ENCODE measurements at places on chromosomes 1 and 21. TPM values are rescaled to one million over a fixed set of nuclear protein-coding genes. Genes with fewer than 3 reads are reported as not detected.

GRCh38 chr1:108043707-108044106 lies 78.7 kb upstream of the VAV3 start:
- no peak for DNase-seq

The RXFP4 gene
- not detected for total RNA-seq

DNA sequence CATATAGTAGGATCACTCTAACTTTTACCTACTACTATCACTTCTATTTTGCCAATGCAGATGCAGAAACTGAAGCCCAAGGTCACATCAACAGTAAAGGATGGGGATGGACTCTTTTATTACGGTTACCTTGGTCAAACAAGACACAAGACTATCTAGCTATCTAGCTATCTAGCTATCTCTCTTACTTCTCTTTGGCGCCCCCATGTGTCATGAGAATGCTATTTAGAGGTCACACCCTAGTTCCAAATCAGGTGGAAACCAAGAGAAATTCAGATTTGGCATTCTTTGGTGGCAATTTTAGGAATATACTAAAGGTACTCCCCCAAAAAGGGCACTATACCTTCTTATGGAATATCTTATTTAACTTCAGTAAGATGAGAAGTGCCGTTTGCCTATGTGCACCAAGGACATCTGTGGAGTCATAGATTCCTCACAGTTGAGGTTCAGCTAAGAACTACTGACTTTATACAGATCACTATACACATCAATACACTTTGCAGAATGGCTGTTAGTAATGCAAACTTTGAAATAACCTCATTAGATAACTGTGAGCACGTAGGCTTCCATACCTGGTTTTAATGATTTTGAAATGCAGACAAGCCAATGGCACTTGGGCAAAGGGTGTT lies 6.7 kb downstream of the ZNF648 start:
- DNase-seq = peak; percentile 42

The KIF14 gene
- total RNA-seq = 1.0 TPM

The LCE1C gene
- not detected for total RNA-seq

GRCh38 chr1:31834501-31834900 lies 18.7 kb upstream of the SPOCD1 start:
- peak; percentile 20 for DNase-seq

GRCh38 chr1:66553846-66554245 lies 19.9 kb downstream of the SGIP1 start:
- DNase-seq = no peak

GRCh38 chr1:55448261-55448660 lies 233.1 kb upstream of the USP24 start:
- DNase-seq = no peak

DNA sequence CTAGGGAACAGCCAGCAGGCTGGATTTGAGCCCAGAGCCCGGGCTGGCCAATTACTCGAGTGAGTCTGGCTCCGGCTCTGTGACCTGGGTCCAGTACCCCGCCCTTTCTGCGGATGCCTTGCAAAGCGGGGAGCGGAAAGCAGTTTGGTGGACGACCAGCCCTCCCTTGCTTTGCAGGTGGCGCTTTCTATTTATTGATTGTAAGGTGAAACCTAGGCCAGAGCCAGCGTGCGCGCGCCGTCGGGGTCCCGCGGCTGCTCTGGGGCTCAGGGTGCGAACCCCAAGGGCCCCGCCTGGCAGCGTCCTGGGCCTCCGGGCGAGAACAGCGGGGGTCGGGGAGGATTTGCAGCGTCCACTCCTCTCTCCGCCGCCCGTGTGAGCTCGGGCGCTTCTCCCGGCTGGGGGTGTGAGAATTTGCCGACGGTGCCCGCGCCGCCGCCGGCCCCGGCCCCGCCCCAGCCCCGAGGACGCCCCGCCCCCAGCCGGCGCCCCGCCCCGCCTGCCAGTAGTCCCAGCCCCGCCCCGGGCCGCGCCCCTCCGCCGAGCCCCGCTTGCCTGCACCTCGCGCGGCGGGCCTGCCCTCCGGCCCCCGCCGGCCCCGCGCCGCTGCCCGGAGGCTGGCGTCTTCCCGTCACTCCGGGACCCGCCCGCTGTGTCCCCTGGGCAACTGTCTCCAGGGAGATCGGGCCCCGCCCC lies 37.6 kb downstream of the PIK3CD start:
- DNase-seq = peak; percentile 83

DNA sequence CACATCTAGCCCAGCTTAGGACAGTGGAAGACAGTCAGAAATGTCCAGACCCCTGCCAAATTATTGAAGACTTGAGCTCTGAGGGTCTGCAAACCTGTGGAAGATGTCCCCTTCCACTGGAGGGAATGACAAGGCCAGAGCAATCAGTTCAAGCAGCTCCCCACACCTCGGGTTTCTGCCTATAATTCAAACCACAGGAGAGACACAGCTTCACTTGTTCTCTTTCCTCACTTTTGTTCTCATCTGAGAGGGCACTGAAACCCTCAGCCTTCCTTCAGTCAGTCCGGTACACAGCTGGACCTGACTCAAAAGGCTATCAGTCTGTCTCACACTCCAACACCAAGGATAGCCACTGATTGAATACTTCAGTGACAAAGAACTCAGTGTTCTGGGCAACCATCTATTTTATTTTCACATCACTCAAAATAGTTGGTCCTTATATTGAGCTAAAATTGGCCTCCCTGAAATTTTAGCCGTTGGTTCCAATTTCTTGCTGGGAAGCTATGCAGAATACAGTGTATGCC lies 70.1 kb downstream of the TENT5C start:
- DNase-seq = no peak

The FALEC gene
- 0.40 TPM for total RNA-seq

The DDI2 gene
- total RNA-seq = 50.1 TPM

GRCh38 chr1:33927721-33928120 lies 63.8 kb downstream of the HMGB4 start:
- no peak for DNase-seq

DNA sequence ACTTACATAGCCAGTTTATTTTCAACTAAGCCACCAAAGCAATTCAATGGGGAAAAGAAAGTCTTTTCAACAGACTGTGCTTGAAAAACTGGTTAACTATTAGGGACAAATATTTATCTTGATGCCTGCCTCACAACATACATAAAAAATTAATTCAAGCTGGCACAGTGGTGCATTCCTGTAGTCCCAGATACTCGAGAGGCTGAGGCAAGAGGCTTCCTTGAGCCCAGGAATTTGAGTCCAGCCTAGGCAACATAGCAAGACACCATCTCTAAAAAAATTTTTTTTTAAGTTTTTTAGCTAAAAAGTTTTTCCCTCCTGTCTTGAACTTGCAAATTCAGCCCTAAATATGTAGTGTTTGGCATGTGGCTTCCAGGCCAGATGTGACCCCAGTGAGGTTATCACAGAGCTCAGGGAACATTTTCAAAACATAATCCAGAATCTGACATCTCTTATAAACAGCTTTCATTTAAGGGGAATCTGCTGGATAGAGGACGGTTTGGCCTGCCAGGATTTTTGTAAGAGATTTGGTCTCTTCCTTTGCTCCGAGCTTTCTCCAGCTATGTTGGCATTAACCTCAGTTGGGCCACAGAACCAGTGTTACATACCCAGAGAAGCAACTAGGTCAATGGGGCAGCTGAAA lies 46.4 kb downstream of the COL6A1 start:
- no peak for DNase-seq

DNA sequence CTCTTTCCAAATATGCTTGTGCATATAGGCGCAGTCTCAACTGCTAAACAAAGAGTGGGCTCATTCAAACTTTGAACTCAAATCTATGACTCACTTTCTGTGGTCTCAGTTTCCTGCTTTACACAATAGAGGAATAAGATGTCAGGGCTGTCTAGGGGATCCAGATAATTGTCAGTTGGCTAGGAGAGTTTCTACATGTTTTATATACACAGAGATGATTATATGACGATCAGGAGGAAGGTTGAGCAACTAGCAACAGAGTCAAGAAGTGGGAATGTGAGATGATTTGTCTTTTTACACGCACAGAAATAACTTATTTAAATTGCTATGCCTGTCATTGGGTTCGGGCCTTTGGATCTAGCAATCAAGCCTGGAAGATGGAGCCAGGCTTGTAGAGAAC lies 299.4 kb upstream of the LYPLAL1 start:
- DNase-seq = no peak

DNA sequence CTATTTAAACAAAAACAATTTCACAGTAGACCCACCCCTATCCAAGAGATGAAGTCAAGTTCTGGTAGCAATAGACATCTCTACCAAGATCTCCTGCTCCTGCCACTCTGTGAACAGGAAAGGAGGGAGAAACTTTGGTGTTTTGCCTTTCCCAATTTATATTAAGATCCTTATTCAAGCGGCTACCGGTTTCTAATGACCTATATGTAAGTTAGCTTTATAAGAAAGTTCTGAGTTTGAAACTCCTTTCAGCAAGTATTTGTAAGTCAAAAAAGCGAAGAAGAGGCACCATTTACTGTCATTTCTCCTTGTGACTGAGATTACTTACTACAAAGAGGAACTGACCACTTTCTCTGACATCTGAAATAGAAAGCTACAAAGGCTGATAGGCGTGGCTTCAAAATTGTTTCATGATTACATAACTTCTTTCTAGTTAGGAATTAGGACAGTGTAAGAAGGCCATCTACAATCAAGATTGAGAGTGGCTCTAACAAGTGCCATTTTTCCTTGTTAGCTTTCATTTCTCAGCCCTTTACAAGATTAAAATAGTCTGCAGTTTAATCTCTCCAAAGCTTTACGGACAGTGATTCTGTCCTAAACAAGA lies at the start of gene MNDA:
Gene MNDA (plus strand): TSS at position 448 of the 604 bp plus-strand sequence. CDS start 10,803 bp downstream, outside the sequence.
- no peak for DNase-seq

The SERINC2 gene
- total RNA-seq = 0.18 TPM

The ATAD3B gene
- total RNA-seq = 194 TPM

- DNase-seq = no peak
These were observed 11.9 kb downstream of the KIF21B start for GRCh38 chr1:201011616-201012015.

DNA sequence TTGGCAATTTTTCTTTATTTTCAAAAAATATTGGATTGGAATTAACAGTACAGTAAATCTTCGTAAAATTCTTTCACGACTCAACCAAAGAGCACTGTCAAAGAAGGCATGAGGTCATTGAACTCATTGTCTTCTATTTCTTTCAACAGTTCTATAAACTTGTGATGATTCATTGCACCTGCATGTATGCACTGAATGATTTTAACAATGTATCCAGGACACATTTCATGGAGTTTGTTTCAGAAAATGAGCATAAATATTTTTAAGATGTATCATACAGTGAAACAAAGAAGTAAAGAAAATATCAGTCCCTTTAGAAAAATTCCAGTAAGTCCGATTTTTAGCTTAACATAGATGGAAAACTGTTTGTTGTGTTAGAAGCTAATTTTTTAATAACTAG lies 33.6 kb upstream of the CD34 start:
- DNase-seq = no peak

The CFHR1 gene
- total RNA-seq = 0.26 TPM

The SPATC1L gene
- 10.6 TPM for total RNA-seq

DNA sequence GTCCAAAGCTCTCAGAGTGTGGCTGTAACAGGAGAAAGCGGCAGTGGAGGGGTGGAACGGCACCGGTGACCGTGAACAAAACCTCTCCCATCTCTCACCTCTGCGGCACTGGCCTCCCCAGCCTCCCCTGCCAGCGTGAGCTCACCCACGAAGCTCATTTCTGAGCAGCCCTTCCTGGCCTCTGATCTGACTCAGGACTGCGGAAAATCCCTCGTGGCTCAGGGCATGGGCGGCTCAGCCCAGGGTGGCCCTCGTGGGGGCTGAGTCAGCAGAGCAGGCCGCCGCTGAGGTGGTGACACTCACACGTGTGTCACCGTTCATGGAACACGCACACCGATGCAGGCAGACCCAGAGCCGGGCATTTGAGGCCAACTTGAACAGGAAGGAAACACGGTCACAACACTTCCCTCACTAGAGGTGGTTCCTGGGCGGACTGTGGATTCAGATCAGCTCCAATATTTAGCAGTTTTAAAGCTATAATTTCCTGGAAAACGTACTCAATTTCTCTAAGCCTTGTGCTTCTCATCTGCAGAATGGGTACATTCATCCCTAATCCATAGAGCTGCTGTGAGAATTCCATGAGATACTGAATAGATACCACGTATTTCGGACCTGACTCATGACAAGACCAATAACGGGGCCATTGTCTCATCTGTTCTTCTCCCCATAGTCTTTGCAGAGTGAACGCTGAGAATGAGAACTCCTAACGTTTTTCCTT lies 115.0 kb upstream of the TMPRSS2 start:
- DNase-seq = no peak

The PCSK9 gene
- 0.10 TPM for total RNA-seq

The TNFSF18 gene
- total RNA-seq = not detected

- DNase-seq = no peak
These were observed 77.6 kb downstream of the DDR2 start for GRCh38 chr1:162709870-162710269.

DNA sequence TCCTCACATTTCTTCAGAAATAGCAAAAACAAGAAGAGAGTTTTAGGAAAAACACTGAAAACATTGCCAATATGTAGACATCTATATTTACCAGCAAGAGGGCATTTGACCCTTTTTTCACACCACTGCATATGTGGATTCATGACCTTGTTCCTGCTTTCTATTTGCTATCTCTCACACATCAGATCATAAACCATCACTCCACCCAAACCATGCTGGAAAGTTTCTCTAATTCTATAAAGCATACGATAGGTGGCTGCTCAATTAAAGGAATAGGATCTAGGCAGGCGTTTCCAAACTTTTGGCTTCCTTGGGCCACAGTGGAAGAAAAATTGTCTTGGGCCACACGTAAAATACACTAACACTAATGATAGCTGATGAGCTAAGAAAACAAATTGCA lies 35.6 kb upstream of the SAMD13 start:
- no peak for DNase-seq

DNA sequence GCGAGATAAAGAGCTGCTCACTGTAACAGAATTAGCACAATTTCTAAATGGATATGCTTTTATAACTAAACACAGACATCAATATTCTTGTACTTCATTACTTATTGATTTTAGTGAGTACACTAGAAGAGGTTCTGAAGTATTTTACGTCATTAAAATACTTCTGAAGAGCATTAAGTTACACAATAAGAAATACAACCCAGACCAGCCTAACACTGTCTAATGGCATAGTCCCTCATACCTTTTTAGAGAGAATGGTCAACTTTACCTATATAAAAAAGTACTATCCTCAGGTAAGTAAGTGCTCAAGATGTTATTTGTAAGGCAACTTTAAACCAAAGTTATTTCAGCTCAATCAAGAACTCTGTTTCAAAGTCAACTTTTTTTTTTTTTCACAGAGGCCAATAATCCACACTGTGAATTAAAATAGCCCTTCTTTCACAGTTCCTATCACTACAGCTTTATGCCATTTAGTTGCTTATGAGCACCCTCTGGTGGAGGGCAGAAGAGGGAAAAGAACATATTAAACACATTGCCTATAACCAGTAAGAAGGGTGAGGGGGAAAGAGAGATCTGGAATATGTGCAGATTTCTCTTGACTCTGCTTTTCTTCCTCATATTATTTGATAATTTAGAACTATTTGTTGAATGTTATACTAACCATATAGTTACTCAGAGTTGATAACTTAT lies 182.1 kb upstream of the DMRTA2 start:
- DNase-seq = no peak

The AKIRIN1 gene
- total RNA-seq = 97.3 TPM

The GBP5 gene
- 177 TPM for total RNA-seq

DNA sequence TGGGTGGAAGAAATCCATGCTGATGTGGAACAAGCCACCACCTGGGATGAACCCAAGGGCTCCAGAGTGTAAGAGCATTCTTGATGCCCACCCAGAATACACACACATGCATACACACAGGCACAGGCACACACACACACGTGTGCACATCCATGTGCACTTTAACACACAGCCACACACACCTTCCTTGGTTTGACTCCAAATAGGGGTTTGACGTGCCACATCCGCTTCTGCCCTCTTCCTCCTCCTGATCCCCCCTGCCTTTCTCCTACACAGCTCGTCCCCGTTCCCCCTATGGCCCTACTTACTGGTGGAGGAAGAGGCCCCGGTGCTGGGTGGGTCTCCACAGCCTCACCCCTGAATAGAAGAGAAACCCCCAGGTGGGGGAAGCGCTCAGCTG lies 16.0 kb downstream of the SPATA21 start:
- no peak for DNase-seq

The IQCC gene
- 2.2 TPM for total RNA-seq
